ENCODE measurements at places on chromosomes 6 and 20. TPM values are rescaled to one million over a fixed set of nuclear protein-coding genes. Genes with fewer than 3 reads are reported as not detected.

GRCh38 chr20:25036331-25036936 is 21.5 kb downstream of the ACSS1 start:
- peak; percentile 23 for DNase-seq

- no peak for DNase-seq
Measured at GRCh38 chr6:128379577-128379976, 140.8 kb downstream of the PTPRK start.

DNA sequence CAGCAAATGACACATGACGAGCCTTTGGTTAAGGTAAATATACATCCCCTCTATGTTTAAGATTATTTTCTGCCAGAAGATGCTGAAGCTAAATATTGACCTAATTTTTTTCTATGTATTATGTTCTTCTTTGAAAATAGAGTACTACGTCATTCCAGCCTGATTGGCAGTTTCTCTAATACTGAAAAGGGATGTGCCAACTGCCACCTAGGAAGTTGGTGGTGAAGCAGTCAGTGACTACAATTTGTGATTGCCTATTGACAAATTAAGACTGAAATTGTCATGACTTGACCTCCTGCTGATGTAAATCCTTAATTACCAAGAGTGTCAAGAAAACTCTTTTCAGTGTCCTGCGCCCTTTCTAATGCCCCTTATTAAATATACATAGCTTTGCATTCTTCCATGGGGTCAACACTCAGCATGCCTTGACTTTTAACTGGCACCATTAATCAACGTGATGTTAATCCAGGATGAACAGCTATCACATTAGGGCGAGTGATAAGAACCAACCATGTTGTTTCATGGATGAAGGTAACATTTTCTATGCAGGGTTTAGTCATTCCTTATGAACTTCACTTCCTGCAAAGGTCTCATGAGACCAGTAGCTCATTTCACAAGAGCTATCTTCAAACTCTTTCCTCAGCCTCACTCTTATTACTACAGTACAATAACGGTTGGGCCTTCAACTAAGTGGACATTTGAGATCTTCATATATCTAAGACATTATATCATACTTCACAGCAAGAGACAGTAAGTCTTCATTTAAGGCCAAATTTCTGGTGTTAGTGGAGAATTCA is 22.5 kb upstream of the SGK1 start:
- no peak for DNase-seq

DNA sequence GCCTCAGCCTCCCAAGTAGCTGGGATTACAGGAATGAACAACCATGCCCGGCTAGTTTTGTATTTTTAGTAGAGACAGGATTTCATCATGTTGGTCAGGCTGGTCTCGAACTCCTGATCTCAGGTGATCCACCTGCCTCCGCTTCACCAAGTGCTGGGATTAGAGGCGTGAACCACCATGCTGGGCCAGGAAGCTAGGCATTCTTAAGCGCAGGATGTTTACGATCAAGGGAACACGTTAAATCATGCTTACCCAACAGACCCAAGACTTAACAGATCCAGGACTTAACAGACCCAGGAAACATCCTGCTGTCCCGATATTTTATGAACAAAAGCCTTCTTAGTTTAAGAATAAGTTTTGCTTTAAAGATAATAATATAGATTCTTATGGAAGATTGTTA is 9.1 kb downstream of the PTGIS start:
- DNase-seq: no peak

DNA sequence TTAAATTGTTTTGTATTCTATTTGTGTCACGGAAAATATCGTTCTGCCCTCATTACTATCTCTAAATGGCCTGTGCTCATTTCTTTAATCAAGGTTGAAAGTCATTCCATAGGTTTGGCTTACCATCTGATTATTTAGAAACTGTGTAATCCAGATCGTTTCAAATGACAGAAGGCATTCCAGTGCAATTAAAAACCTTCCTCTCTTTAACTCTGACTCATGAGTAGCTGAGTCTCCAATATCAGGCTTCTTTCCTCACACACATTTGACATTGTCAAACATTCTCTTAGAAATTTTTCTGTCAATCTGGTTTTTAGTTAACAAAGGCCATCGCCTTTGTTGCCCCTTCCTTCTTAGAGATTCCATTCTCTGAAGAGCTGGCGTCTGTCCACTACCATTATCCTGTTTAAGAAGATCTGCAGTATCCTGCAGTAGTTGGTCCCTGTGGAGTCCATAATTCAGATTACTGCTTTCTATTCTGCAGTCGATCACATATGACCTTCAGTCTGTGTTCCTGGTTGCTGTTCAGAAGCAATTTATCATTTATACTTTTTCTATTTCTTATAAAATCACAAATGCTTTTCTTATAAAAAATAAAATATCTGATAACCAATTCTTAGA is 3.9 kb upstream of the TRDN start:
- no peak for DNase-seq

GRCh38 chr20:13111249-13111911 is 102.6 kb downstream of the SPTLC3 start:
- no peak for DNase-seq

GRCh38 chr6:135320721-135321621 is 139.9 kb downstream of the MYB start:
- no peak for DNase-seq

GRCh38 chr6:145267076-145267867 is 468.0 kb downstream of the EPM2A start:
- DNase-seq: no peak

- no peak for DNase-seq
Measured at GRCh38 chr6:109299776-109300564, 82.3 kb downstream of the CD164 start.

- DNase-seq: no peak
Measured at GRCh38 chr6:136890194-136890839, 31.8 kb upstream of the SLC35D3 start.

DNA sequence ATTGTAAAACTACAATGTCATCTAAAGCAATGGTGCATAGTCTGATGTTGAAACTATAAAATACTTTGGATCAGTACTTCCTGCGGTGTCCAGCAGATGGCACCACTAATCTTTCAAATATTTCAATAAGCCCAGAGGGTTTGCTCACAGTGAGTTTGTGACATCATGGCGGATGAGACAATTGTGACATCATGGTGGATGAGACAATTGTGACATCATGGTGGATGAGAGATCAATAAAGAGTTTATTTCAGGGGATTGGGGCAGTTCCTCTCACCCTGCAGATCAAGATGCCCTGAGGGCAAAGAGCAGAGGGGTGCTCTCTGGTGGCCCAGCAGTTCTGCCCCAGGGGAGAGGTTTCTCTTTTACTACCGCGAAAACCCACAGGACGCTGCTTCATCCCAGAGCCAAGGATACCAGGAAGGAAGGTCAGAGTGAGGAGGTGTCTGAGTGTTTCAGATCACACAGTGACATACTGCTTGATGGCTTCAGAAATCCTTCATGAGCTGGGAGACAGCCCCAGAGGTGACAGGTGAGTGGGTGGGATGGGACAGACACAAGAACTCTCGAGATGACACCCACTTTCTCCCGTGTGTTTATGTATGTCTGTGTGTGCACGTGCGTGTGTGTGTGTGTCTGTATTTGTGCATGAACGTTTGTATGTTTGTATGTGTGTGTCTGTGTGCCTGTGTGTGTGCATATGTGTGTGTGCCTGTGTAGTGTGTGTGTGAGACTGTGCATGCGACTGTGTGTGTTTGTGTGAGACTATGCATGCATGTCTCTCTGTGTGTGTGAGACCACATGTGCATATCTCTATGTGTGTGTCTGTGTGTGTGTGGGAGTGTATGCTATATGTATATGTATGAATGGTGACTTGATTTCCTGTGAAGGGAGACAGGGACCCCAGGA is 7.3 kb upstream of the ULBP2 start:
- DNase-seq: peak; percentile 78

DNA sequence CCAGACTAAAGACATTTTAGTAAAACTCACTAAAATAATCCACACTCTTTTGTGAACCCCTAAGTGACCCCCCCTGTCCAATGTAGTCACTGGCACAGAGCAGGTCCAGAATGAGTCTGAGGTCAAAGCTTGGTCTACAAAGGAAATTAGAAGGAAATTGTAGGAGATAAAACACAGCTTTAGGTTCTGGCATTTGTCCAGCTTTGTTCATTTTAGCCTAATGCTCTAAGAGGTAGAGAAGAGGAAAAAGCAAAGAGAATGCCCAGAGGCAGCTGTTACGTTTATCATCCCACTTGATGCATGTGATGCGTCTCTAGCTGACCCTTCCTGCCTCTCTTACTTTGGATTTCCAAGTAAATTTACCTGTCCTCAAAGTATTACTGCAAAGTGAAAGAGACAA is 62.5 kb downstream of the CNKSR3 start:
- no peak for DNase-seq

GRCh38 chr6:87661503-87661902 is 40.5 kb downstream of the AKIRIN2 start:
- DNase-seq: no peak

DNA sequence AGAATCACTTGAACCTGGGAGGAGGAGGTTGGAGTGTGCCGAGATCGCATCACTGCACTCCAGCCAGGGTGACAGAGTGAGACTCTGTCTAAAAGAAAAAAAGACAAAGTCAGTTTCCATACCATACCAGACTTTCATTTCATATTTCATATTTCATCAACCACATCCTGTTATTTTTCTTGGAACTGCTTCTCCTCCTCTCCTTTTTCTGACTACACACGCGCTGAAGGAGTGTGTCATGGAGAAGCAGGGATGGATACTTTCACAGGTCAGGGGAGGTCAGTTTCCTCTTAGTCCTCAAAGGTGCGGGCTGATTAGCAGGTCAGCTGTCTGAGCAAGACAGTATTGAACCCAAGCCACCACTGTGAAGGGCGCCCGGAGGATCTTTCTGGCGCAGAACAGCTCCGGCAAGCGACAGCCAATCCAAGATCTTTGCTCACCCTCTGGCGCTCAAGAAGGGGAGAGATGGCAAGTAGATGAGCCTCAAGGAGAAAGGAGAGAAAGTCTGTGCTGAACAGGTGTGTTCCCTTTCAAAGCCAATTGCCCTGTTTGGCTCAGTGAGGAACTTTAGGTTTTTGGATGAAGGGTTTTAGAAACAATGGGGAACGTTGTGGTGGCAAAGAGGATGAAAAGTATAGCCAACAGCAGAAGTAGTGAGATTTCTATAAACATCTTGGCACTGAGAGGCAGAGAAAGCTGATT is 18.9 kb upstream of the SYNJ2 start:
- no peak for DNase-seq

GRCh38 chr20:45592574-45593189 is 13.6 kb upstream of the WFDC8 start:
- peak; percentile 77 for DNase-seq

DNA sequence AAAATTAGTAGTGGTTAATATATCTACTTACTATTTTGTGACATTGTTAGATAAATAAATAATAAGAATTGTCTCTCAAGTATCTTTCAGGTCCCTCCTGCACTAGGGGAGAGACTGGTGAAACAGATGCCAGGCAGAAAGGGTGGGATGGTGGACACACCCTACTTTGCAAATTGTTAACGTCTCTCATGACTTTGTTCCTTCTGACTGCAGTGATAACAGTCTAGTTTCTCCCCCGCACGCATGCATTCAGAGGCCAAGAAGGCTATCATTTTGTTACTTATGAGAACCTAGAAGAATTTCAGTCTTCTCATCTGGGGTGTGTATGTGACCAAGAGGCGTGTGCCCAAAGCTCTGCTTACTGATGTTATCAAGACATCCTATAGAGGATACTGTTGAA is 152.3 kb downstream of the EDN1 start:
- DNase-seq: no peak

DNA sequence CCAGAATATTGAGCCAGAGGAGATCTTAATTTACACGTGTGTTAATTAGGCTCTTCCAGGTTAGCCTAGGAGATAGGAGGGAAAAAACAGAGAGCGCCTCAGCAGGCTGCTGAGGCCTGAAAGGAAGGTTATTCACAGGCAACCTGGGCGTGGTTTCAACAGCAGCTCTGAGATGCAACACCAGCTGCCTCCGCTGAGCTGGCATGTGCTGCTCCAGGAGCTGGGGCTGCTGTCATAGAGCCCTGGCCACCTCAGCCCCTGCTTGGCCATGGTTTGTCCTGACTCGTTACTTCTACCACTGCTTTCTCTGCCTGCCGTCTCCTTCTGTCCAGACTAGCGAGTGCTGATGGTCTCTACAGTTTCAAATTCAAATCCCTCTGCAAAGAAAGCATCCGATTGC is 32.4 kb upstream of the RPP40 start:
- no peak for DNase-seq

DNA sequence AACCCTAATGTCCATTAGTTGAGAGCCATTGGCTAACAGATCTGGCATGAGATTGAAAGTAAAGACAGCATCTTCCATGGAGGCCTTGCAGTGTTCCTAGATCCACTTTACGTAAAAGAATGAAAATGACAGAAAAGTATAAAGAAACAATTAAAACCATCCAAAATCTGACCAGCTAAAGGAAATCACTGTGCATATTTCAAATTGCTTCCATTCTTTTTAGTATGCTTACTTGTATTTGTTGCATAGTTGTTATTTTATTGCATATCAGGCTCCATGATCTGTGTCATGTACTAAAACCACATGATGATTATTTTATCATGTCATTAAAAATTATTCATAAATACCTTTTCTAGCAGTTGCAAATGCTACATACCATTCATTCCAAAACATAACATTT is 67.9 kb downstream of the GCLC start:
- DNase-seq: no peak

- no peak for DNase-seq
Measured at GRCh38 chr6:87743454-87743853, 41.4 kb upstream of the AKIRIN2 start.

GRCh38 chr20:60096166-60096565 is 137.9 kb downstream of the CDH26 start:
- DNase-seq: no peak

DNA sequence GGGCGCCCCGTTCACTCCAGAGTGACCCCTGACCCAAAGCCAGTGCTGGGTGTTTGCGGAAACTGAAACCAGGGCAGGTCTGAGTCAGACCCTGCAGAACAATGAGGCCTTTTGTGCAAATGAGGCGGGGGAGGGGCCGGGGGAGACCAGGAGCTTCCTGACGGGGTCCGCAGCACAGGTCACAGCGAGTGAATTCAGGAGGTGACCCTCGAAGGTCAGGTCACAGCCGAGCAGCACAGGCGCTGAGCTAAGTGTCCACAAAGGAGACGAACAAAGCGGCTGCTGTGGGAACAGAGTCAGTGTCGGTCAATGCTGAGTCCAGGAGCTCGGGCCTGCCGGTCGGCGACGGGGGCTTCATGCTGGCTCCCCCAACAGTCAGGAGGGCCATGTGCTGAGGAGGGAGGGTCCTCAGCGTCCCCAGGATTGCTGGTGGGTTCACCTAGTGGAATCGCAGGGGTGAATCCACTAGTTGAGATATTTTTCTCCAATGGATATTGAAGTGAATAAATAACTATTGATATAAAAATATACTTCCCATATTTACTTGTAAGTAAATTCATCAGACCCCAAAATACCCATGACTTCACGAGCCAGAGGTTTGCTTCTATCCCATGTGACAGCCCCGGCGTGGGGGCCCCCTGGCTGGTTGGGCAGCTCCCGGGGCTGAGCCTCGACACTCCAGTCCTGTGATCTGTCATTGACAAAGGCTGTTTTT is 188.4 kb upstream of the SULF2 start:
- no peak for DNase-seq

- no peak for DNase-seq
Measured at GRCh38 chr6:35609588-35609987, 79.1 kb downstream of the FKBP5 start.

WFDC6 gene
- total RNA-seq: not detected

DLL1 gene
- total RNA-seq: not detected

TBX18 gene
- not detected for total RNA-seq

SMLR1 gene
- total RNA-seq: not detected

SLC44A4 gene
- not detected for total RNA-seq

RNF182 gene
- not detected for total RNA-seq

RAB44 gene
- not detected for total RNA-seq

SNAI1 gene
- total RNA-seq: 1.6 TPM

NRSN1 gene
- total RNA-seq: not detected

POU5F1 gene
- 0.86 TPM for total RNA-seq

TULP1 gene
- total RNA-seq: not detected
